RPMI7951 (cell line): ENCODE measurements at places on chromosomes 4 and X. TPM values are rescaled to one million over a fixed set of nuclear protein-coding genes. Genes with fewer than 3 reads are reported as not detected.

Gene GSX2
- not detected in 2 replicates for total RNA-seq

Gene ANOS1
- not detected in 2 replicates for total RNA-seq

Gene USP9X
- 78.3 and 82.9 TPM in 2 replicates for total RNA-seq

Gene SLC2A9
- total RNA-seq = 0.49 TPM in 1 of 2 replicates, not detected in the other

Gene PASD1
- total RNA-seq = not detected in 2 replicates

Gene KLHL4
- 2.7 and 3.0 TPM in 2 replicates for total RNA-seq

Gene GAGE13
- total RNA-seq = 1.4 and 1.8 TPM in 2 replicates

Gene DUSP21
- not detected in 2 replicates for total RNA-seq

Gene CXCL11
- 0.10 and 0.36 TPM in 2 replicates for total RNA-seq

Gene CENPI
- 27.9 and 32.8 TPM in 2 replicates for total RNA-seq

Gene WDR44
- 8.6 and 13.0 TPM in 2 replicates for total RNA-seq

Gene SCML1
- total RNA-seq = 19.9 and 30.0 TPM in 2 replicates

Gene EFNB1
- total RNA-seq = 10.1 and 15.1 TPM in 2 replicates
